ENCODE measurements at places on chromosomes 5 and 9. TPM values are rescaled to one million over a fixed set of nuclear protein-coding genes. Genes with fewer than 3 reads are reported as not detected.

SHROOM1 gene
- total RNA-seq, result 0.42 TPM

CCDC171 gene
- 1.3 TPM for total RNA-seq

AQP3 gene
- total RNA-seq, result 194 TPM

AKNA gene
- total RNA-seq, result 364 TPM

N4BP3 gene
- 1.5 TPM for total RNA-seq

PCDHGA4 gene
- not detected for total RNA-seq

GRM6 gene
- total RNA-seq, result not detected

RASEF gene
- total RNA-seq, result not detected

FCN2 gene
- not detected for total RNA-seq

ECM2 gene
- not detected for total RNA-seq

IRX4 gene
- not detected for total RNA-seq

SLIT3 gene
- total RNA-seq, result not detected

IL5 gene
- total RNA-seq, result 0.25 TPM

TTLL11 gene
- total RNA-seq, result 2.6 TPM

PRSS3 gene
- not detected for total RNA-seq

DMRTA1 gene
- not detected for total RNA-seq

TAF11L10 gene
- total RNA-seq, result not detected

GPX3 gene
- total RNA-seq, result not detected

PCDHGB6 gene
- total RNA-seq, result not detected

ABCA2 gene
- total RNA-seq, result 67.7 TPM

CDH9 gene
- total RNA-seq, result not detected

IFNB1 gene
- not detected for total RNA-seq

CCDC183 gene
- total RNA-seq, result 1.1 TPM

TMC1 gene
- not detected for total RNA-seq

MEIKIN gene
- total RNA-seq, result not detected

ANKRD18A gene
- 1.9 TPM for total RNA-seq

Measured in activated CD4-positive, alpha-beta T cell treated with anti-CD3 and anti-CD28 coated beads, Interleukin-2, amount 10 ng/mL, durations not matched to agents 7 days and 5 days (primary cell).